ENCODE measurements at places on chromosomes 6 and 20.

DNA sequence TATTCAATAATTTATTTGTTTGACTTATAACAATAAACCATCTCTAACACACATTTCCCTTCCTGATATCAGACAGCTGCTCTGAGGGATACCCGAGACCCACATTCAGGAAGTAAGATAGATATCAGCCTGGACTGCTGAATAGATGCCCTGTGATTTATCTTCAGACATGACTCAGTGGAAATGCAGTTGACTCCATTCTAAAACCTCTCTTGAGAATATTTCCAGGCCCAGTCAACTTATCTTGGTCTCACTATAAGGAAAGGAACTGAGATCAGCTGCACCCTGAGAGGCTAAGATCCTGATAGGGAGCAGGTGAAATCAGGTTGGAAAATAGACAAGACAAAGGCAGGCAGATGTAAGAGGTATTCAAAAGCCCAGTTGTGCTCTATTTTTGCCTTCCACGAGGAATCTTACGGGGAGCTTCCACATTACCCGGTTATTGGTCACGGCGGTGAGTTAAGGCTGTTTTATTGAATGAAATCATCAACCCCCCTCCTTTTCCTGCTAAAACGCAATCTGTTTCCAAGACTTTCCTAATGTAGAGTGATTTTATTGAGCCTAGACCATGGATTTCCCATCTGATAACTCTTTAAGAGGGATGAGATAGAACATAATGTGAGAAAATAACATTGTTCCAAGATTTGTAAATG, 25.5 kb downstream of the C6orf15 start:
- DNase-seq: peak; percentile 83

DNA sequence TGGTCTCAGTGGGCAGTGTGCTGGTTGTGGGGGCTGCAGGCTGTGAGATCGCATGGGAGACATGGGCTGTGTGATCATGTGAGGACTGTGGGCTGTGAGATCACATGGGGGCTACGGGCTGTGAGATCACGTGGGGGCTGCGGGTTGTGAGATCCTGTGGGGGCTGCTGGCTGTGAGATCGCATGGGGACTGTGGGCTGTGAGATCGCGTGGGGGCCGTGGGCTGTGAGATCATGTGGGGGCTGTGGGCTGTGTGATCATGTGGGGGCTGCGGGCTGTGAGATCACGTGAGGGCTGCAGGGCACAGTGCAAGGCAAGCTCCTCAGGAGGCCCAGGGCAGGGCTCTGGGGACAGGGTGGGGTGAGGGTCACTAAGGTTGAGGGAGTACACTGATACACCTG, 140.5 kb upstream of the CST7 start:
- DNase-seq: no peak

GRCh38 chr6:168383062-168383854, 57.7 kb upstream of the SMOC2 start:
- DNase-seq: no peak

DNA sequence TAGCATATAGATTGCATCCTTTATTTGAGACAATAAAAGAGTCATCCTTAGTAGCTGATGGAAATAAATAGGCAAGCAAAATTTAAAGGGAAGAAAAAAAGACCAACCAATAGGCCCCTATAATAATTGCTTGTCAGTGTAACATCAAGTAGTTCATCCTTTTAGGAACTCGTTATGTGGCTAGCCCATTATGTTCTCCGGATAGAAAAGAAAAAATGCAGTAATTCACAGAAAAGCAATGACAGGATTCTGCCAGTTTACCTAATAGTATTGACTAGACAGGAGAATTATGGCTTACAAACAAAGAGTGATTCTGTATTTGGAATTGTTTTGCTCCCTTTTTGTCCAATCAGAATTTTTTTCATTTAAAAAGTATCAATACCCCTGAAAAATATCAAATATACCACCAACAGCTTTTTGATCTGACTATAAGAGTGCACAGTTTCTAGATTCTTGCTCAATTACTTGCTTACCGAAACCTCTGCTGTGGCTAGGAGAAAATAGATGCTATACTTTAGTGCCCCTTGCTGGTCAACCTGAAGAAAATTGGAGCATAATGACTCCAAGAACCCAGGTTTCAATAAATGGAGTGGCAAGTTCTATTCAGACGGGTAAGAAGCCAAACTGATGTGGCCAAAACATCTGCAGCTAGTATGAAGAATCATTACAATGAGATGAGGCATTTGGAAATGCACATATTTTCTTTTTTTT, 91.5 kb upstream of the SASH1 start:
- peak; percentile 79 for DNase-seq

DNA sequence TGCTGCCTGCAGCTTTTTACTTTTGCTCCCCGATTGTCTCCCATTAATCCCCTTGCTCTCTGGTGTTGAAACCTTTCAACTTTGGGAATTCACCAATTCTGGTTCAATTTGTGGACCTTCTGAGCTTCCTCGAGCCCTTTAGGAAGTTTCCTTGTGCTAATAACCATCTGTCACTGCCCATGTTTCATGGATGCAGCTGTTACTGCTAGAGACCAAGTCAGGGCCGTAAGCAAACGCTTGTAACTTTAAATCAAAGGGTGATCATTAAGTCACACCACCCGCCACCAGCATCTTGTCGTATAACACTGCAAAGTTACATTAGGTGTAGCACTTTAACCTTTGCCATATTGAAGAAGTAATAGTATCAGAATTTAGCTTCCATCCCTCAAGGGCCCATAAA, 268.3 kb upstream of the SASH1 start:
- no peak for DNase-seq

- no peak for DNase-seq
Measured at GRCh38 chr6:3631877-3632276, 119.6 kb downstream of the PXDC1 start.

GRCh38 chr20:58579819-58580473, 64.7 kb upstream of the APCDD1L start:
- no peak for DNase-seq

DNA sequence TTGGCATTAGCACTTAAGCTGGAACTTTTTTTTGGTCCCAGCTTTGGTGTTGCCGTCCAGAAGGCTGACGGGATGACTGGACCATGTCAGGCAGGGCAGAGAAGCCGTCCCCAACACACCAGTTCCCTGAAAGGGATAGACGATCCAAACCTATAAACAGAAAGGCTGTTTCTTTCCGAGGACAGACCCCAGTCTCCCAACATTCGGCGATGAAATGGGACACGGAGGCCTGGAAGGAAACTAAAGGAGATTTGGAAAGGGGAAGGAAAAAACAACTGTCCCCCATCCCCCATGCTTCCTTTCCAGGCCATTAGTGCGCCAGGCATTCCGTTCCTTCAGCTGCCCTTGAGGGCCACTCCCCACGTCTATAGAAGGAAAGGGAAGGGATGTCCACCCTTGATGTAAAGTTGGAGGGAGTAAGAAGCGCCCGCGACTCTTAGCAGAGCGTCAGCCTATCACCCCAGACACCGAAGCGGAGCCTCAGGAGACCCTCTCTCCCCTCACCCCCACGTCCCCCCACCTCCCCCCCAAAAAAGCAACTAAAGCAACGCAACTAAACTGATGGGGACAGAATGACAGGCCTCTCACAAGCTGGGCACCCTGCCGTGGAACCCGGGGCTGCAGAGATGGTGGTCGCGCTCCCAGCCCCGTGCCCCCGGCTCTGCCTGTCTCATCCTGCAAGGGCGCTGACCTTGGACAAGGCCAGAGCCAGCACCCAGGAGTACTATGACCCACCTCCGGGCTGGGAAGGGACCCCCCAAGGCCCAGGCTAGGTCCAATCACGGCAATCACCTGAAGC, 638 bp downstream of the BLCAP start:
- peak; percentile 38 for DNase-seq

GRCh38 chr6:32439602-32440214, at the start of gene HLA-DRA:
TSS of gene HLA-DRA (plus strand) at chr6:32439887. CDS start at chr6:32439951, 64 bp downstream.
- peak; percentile 34 for DNase-seq

DNA sequence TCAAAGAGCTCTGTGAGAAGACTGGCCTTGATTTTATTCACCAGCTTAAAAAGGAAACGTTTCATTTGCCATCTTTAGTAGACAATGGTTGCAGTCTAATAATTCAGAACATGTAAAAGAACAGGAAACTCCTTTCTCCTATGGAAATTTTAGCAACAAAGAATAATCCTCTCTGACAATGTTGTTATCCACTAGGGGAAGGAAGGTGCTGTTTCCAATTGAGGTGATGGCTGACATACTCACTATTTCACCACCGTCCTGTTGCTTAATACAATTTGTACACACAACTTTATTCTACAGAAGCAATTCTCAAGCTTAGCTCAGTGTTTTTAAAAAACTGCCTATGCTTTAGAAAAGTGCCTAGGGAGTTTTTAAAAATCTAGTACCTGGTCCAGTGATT, 192.7 kb downstream of the ARHGAP18 start:
- DNase-seq: no peak

DNA sequence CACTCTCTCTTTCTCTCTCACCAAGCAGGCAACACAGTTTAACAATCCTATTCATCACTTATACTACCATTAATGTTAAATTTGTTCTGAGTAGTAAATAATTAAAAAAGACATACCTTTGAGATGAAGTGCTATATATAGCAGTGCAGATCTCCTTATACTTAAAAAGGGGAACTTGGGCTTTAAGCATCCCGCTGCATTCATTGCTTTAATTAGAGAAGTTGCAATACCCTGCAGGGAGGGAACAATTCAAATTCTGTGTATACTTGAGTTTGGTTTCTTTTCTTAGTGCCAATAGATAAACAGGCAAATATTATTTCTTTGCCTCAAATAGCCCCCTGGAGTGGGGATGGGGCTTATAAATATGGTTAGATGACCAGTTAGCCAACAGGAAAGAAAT, 10.8 kb upstream of the ZBTB24 start:
- no peak for DNase-seq

- no peak for DNase-seq
Measured at GRCh38 chr6:30074331-30075093, 1.1 kb downstream of the RNF39 start.

DNA sequence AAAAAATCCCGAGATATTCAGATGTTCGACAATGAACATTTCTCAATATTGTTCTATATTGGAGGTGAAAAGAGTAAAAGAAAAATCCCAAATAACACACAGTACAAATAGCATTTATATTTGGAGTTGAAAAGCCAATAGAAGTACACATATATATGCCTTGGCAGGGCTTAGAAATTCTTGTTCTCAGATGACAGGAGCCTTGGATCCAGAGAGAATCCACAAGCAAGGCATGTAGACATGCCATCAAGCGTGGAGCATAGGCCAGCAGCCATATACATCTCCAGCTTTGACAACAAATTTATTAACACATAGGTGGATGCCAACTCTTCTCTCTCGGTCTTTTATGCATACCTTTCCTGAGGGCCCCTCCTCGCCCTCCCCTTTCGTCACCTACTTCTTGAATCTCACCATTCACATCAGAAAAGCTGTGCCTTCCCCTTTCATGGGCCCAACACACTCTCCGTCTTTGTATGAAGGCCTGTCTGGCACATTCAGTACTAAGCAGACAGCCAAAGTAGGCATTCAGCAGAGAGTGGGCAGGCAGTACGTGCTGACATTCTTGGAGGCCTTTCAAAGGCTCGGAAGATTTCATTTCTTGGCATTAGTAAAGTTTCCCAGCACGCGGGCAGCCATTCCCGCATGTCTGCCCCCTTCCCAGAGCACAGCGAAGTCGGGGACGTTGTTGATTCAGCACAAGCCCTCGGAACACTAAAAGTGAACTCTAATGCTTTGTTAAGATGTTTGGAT, 18.2 kb downstream of the NEDD9 start:
- DNase-seq: no peak

DNA sequence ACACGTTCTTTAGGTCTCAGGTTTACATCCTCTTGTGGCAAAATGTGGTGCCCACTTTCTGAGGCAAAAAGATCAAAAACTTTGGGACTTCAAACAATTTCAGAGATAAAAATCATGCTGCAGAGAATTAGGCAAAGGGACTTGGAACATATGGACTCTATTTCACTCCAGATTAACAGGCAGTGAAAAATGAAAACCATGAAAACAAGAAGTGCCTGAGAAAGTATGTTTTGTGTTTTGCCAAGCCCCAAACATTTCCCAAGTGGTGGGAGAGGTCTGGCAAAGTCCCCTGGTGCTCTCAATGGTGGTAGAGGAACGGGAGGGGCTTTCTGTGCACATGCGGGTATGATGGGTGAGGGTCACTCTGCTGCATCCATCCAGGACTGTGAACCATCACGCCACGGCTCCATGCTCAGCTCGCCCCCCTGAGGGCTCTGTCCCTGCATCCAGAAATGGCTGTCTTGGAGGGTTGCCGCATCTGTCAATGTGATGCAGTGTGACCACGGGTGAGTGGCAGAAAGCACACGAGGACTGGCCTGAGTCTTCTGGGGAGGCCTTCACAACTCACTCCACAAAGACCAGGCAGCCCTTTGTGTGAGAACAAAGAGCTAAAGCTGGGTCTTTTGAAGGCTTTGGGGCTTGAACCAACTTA, 43.2 kb upstream of the TBC1D7 start:
- DNase-seq: no peak

GRCh38 chr6:135129136-135129856, 51.8 kb upstream of the MYB start:
- no peak for DNase-seq

DNA sequence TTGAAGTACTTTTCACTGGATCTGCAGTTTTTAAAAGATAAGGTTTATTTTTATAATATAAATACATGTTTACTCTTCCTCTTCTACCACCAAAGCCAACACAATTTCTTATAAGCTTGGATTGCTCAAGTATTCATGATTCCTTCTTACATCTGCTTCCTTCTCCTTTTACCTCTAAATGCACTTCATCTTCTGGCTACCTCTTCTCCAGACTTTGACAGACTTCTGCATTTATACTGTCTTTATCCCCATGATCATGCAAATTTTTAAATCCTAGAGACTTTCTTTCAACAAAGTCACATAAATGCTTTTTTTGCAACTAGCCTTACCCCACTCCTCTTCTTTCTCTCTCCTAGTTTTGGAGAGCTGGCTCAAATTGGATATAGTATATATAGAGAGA, 142.9 kb downstream of the TFAP2B start:
- no peak for DNase-seq

- no peak for DNase-seq
Measured at GRCh38 chr6:150606168-150606591, 6.5 kb downstream of the PLEKHG1 start.

DNA sequence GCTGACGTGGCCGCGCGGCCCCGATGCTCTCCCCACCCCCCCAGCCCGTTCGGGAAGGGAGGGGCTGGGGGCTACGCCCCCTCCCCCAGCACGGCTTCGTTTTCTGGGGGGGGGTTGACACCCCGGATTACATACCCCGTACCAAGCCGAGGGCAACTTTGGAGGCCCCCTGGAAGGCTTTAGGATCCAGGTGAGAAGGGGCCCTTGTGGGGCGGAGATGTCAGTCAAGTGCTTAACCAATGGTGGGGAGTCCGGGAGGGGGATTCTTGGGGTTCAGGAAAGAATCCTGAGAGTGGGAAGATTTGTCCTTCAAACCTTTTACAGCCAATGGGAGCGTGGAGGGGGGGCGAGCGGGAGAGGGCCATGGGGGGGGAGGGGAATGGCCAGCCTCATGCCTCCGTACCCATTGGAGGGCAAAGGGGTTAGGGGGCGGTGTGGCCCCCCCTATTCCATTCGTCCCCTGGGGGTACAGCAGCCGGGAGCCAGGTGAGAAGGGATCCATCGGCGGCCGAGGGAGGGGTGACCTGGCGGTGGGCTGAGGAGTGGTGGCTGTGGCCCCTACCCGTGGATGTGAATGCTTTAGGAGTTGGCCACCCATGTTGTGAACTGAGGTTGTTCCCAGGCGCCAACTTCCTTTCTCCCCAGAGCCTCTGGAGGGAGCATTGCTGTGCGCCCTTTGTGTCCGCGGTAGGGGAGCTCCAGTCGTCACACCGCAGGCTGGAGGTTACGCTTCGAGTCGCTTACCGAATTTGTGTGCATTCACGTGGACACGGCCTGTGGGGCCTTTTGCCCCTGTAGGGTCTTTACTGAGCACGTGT, 682 bp downstream of the BRD2 start:
- DNase-seq: peak; percentile 87

Measured in fibroblast of skin of right biceps (primary cell).